ENCODE measurements at places on chromosomes 3 and 15.
A peak's percentile ranks its signal among the peaks of the same experiment; 100 is the strongest.

GRCh38 chr15:39392469-39393047 is 188.3 kb upstream of the THBS1 start:
- no peak for DNase-seq

DNA sequence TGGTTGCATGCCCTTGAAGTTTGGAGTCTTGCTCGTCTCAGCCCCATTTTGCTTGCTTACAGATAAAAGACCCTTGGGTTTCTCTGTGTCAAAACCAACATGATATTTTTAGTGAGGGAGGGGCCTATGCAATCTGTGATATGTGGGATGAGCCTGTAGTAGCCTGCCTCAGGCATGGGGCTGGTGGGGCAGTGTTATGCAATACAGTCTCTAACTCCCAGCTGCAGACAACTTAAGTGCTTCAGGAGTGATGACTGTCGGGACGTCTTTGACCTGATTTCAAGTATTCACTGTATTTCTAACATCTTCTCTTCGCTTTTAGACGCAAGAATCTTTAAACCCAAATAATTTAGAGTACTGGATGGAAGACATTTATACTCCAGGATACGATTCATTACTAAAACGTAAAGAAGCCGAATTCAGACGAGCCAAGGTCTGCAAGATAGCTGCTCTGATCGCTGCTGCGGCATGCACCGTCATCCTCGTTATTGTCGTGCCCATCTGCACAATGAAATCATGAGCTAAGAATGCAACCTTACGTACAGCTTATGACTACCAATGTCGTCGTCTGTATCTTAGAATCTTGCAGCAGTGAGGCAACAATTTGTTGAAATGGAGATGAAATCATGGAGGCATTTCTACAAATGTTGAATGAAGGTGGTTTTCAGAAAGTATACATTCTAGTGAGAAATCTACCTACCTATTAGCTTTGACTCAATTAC is 35.9 kb downstream of the MINAR1 start:
- DNase-seq: no peak

GRCh38 chr3:159147813-159148212 is 346.0 kb downstream of the MFSD1 start:
- no peak for DNase-seq

- peak; percentile 14 for DNase-seq
These were observed 55.2 kb downstream of the SPTSSB start for GRCh38 chr3:161316006-161316689.

GRCh38 chr3:99534951-99535704 is 103.3 kb upstream of the COL8A1 start:
- DNase-seq: peak; percentile 94

- no peak for DNase-seq
These were observed 335.0 kb downstream of the VPS13C start for GRCh38 chr15:61725251-61725650.

- DNase-seq: no peak
These were observed 15.1 kb downstream of the CSPG4 start for GRCh38 chr15:75697523-75697922.

Data from fibroblast of skin of right biceps (primary cell).